ENCODE measurements at places on chromosomes 12 and 14.

GRCh38 chr14:105711841-105712460 lies 185.6 kb downstream of the TMEM121 start:
- DNase-seq = no peak

- no peak for DNase-seq
Observed at GRCh38 chr12:115998794-115999478, 278.6 kb downstream of the MED13L start.

DNA sequence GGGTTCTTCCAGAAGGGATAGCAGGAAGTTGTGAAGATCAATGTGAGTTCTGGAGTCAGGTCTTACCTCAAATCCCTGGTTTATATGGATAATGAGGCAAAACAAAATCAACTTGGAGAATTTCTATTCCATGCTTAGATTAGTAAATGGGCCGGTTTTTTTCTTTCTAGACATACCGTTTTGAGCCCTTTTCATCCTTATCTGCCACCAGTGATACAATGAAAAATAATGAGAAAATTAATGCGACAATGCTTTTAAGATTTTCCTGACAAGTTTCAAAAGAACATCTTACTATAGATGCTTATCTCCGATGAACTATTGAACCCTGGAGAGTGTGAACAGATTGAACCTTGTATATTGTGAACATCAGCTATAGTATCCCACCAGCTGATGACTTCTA lies 262.7 kb downstream of the BTG1 start:
- DNase-seq = no peak

DNA sequence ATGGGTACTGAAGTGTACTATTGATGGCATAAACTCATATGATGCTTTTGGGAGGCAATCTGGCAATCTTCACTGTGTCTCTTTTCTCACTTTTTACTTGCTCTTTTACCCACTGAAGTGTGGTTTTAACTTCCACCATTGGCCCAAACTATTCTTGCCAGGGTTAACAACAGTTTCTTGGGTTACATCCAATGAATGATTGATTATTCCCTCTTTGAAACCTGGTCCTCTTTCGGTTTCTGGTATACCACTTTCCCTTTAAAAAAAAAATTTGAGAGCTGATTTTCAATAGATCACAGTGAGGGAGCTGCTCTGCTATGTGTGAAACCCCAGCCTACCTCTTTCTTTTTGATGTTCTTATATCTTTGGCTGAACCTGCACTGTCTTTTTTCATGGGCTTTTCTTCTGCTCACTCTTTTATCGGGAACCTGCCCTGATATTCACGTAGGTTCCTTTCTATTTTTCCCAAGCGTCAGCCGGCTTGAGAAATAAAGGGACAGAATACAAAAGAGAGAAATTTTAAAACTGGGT lies 56.1 kb upstream of the OR4E1 start:
- DNase-seq = no peak

DNA sequence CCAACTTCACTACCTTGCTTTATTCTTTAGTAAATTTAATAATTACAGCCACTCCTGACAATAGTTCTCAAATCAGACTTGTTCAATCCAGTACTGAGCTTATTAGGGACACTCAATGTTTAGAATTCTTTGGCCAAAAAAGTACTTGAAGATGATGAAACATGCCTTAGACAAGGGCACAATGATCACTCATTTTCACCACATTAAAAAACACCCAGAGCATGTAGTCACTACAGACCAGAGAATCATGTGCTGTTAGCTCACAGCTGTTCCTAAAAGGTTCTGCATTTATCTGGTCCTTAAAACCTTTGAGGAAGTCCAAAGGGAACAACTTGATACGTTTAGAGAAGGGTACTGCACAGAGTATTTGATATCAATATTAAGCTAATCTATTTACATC lies 98.7 kb downstream of the INSM2 start:
- no peak for DNase-seq

DNA sequence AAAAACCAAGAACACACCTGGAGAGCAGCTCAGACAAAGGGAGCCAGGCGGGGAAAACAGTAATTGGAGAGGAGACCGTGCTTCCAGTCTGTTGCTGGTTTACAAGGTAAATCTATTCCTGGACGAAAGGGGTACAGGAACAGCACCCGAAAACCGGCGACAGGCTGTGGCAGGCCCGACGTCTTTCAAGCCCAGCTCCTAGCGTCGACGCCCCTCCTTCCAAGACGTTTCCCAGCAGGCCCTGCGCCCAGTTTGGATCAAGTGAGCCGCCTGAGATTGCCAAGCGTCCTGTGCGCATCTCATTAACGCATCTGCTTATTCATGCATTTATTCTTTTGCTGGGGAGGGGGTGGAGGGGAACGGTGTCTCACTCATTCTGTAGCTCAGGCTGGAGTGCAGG lies 1.4 kb downstream of the C12orf56 start:
- DNase-seq = no peak

DNA sequence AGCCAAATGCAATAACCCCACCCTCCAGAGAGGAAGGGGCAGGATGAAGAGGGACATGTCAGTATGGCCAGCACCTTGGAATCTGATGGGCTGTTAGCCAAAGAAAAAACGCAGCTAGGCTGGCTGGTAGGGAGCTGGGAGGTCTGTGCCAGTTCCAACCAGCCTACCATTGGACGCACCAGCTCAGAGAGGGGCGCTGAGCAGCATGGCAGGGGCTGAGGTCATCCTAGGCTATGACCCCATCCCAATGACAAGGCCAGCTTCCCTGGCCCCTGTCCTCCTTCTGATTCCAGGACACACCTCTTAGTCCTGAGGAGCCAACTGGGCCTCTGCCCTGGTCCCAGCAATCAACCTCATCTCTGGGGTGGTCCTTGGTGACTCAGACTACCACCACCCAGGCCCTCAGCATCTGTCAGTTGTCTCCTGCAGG lies 12.2 kb downstream of the ACTN1 start:
- no peak for DNase-seq

DNA sequence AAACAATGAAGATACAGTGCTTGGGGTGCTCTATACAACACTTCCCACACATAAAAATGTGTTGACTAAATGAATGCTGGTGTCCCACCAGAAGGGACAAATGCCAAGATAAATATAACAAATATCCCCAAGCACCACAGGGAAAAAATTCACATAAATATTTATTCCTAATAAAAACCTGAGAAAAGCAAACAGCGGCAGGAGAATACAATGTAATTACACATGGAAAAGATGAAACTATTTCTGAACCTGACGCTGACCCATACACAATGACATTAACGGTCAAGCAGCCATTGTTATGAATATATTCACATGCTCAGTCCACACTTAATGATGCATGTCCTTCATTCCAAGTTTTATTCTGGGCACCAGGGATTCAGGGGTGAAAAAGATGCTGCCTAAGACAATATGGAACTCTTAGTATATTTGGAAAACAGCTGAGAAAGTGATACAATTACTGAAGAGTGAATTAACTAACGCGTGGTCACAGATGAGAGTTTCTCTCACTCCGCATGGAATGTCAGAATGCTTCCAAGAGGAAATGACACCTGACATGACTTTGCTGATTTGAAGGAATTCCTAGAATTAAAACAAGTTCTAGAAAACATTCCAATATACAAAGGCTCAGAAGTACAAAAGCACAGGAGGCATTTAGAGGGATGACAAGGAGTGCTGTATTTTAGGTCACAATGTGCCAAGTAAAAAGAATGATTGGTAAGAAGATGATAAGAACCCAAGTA lies 27.9 kb upstream of the PTPRR start:
- no peak for DNase-seq

GRCh38 chr14:73634011-73634833 lies 10.6 kb upstream of the DNAL1 start:
- DNase-seq = no peak

- DNase-seq = no peak
Observed at GRCh38 chr12:48334808-48335207, 15.9 kb downstream of the ZNF641 start.

DNA sequence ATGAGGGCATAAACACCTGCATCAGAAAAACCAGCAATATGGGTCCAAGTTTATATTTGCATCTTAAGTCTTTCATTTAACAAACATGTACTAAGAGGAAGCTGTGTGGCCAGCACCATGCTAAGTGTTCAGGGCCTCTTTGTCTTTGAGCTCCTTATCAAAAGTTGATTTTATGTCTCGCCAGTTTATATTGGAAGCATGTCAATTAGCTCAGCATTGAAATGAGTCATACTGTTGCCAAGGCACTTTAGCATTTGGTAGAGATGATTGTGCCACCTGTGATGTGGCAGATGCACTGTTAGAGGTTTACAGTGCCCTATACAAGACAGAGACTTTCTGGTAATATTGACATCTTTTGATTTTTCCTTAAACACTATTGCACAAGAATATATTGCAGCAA lies 68.5 kb downstream of the BHLHE41 start:
- no peak for DNase-seq

- no peak for DNase-seq
Observed at GRCh38 chr12:4866299-4866698, 43.4 kb upstream of the KCNA1 start.

DNA sequence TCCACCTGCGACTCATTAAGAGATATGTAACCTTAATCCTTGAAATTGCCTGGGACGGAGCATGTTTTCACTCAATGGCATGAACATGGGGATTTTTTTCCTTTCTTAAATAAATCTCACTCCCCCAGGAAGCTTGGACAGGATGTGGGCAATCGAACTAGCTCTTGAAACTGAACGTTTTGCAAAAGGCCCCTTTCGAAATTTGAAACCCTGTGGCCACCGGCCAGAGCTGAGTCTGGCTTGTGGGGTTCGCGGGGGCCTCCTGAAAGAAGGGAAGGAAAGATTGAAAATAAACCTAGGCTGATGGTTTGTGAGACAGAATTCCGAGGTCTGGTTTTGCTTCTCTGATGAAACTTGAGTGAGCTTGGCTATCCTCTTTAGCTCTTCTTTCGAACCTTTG lies 101.4 kb upstream of the RTL1 start:
- no peak for DNase-seq

DNA sequence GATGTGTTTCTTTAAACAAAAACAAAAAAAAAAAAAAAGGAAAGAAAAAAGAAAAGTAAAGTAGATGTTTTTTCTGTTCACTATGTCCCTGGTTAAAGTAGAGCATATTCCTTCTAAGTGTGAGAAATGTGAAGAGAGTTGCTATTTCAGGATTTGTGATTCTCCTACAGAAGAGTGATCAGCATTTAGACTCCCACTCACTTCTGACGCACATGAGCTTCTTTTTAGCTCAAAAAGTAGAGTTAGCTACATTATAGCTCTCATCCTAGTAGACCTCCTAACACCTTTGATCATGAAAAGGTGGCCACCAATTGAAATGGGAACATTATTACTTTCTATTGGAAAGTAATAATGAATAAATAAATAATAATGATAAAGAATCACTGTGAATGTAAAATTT lies 368.2 kb downstream of the NAV3 start:
- no peak for DNase-seq

DNA sequence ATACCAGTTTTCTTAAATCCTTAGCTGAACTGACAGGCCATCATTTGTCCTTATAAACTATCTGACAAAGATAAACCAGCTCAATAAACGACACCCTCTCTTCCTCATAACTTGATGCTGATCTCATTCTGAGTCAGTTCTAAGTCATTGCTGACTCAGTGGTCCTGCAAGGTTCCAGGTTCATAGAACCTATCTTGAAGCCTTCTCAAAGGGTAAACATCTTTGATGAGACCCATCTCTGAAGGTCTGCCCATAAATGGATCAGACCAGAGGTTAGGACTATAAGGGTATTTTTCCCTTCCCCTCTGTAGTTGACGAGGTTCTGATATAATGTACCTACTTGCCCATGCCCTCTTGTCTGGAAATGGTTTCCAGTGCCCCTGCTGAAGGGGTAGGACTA lies 11.9 kb downstream of the NAA25 start:
- no peak for DNase-seq

Measured in activated gamma-delta T cell treated with anti-CD3 and anti-CD28 coated beads, Interleukin-2, amount 50 U/mL, for 16 hours (primary cell).